NCI-H2029 (cell line): ENCODE measurements at places on chromosomes 16 and 17.

- DNase-seq: no peak
Observed at GRCh38 chr16:58102665-58103392, 26.4 kb downstream of the CFAP20 start.

DNA sequence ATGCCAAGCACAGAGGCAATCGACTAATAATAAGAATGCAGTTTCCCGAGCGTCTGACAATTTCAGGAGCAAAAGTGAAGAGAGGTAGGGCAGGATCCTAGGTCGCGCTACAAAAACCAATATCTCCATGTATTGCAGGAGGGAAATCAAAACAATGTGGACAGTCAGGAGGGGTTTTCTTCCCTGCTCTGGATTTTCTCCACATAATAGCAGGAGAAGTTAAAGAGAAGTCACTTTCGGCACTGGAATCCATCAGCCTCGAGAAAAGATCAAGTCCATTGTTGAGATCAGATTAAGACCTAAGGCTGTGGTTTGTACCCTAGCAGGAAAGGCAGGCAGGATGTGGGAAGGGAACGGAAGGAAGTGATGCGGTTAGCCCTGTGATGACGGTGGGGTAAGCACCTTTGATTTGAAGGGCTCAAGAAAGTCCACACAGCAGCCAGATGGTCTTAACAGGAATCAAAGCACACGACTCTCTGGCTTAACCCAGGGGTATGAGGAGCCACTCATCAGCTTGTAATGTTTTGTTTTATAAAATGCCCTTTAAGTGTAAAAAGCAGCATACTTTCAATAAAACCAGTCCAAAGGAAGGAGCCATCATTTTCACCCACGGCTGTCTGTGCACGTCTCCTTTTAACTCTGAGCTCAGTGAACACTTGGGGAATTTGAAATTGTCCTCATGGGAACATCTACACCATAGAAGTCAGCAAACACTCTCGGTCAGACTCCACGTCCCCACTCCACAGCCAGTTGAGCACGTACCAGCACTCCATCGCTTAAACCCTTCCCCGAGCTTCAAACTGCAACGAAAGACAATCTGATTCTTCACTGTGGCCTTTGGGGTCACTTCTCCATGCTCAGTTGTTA is 15.8 kb upstream of the AKTIP start:
- no peak for DNase-seq

DNA sequence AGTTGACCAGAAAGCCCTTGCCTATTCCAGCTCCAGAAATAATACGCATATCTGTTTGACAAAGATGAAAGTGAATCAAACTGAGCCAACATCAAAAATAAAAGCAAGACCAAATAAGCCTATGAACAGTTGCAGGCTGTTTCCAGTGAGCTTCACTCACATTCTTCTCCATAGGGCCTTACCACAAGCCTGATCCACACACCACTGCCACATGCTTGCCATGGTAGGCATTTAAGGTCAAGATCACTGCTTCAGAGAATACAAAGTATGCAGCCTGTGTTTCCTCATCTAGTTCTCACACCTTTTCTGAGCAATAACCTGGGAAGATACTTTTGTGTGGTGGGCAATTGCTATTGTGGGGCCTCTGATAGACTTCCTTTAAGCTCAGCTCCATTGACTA is 1060.2 kb downstream of the CDH11 start:
- no peak for DNase-seq

GRCh38 chr16:51877686-51878085 is 669.3 kb downstream of the TOX3 start:
- no peak for DNase-seq

GRCh38 chr17:66952031-66952524 is 12.4 kb upstream of the CACNG4 start:
- DNase-seq: no peak

DNA sequence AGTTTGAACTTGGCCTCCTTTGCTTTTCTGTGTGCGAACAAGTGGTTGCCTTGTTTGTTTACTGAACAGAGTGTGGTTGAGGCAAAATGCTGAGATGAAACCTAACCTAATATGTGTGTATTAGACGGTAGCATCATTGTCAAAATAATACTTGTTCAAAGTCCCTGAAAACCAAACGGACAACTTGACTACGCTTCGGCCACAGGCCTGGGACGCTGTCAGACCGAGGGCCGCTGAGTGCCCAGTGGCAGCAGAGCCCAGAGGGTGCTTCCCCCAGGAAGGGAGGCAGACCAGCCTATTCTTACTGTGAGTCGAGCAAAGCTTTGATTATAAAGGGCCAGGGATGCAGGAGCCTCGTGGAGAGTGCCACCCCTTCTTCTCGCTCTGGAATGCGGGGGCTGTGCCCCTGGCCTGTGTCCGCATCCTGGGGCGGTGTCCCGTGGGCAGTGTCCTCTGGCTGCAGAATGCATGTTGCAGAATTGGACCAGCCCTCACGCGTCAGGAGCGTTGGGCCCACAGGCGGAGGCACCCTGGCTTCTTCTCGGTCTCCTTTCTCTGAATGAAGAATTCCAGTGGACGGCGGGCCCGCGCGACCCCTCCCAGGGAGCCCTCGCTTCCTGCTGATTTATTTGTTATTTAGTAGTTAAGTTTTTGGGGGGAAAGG is 5.2 kb downstream of the ACSF3 start:
- no peak for DNase-seq

DNA sequence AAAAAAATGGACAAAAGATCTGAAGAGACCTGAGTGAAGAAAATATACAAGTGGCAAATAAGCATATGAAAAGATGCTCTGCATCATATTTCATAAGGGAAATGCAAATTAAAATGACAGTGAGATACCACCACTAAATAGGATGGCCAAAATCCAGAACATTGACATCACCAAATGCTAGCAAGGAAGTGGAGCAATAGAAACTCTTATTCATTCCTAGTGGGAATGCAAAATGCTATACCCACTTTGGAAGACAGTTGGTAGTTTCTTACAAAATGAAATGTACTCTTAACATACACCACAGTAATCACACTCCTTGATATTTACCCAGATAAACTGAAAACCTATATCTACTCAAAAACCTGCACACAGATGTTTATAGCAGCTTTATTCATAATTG is 33.6 kb downstream of the DHRS7B start:
- DNase-seq: no peak

DNA sequence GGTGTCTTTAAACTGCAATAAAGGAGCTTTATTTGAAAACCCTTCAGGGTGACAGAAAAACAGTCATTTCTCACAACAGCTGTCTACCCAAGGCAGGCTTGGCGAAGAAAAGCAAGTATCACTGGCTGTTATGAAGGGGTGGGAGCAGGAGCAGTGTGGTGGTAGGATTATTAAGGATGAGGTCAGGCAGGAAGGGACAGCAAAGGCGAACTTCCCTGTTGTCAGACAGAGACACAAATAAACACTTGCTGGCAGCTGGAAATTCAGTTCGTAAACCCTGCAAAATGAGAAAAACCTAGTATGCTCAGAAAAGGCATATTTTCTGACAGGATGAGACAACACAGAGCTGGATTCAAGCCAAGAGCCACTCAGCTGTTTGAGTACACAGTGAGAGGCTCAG is 416.3 kb upstream of the CDH5 start:
- peak; percentile 20 for DNase-seq

DNA sequence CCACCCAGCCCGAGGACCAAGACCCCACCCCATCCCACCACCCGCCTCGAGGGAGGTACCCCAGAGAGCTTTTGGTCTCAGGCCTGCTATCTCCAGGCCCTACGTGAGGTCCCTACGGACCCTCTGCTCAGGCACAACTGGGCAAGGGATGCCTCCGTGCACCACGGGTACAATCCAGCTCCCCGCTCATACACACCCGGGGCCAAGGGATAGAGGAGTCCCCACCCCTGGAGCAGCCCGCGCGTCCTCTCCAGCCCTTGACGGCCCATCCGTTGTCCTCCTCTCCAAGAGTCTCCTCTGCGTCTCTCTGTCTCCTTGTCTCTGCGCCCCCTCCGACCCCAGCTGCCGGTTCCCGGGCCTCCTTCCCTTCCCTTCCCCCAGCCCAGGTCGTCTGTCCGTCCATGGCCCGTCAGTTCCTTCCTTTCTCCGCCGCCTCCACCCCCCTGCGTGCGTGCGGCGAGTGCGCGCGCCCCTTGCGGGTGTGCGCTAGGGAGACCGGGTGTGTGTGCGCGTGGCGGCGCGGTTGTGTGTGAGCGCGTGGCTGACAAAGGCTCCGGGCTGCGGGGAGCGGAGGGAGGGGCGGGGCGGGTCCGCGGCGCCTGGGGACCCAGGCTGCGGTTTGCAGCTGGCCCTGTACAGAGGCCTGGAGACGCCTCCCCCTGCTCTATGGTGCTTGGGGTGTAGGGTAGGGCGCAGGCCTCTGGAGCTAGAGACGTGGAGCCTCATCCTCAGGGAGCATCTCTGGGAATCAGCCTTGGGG is 930 bp downstream of the SPNS2 start:
- no peak for DNase-seq

DNA sequence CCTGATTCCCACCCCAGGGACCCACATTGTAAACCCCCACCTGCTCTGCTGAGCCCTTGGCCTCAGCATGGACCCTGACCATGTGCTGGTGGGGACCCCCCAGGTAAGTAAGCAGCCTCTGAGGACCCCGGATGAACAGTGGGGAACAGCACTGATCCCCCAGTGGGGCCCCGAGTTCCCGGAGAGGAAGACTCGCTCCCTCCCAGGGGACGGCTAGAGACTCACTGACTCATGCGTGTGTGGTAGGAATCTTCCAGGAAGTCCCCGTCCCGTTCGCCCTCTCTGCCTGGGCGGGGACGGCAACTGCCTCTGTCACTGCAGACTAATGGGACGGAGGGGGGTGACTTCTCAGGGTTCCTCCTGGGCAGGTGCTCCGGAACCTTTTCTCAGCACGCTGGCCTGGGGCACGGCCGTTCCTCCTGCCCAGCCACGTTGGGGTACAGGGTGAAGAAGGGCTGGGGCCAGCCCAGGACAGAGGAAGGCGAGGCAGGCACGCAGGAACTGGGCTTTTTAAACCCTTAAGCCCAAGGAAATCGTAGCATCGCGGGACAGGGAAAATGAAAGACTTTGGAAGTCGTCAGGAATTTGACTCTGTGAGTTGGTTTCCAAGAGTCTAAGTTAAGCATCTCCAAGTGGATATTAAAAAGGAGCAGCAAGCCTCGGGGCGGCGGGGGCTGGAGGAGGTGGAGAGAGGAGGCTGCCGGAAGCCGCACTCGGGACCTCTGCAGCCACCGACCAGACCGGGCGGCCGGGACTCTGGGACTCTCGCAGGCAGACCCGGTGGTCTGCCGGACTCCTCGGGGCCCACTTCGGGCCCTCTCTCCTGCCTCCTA is 178.7 kb downstream of the SEC14L1 start:
- DNase-seq: no peak

DNA sequence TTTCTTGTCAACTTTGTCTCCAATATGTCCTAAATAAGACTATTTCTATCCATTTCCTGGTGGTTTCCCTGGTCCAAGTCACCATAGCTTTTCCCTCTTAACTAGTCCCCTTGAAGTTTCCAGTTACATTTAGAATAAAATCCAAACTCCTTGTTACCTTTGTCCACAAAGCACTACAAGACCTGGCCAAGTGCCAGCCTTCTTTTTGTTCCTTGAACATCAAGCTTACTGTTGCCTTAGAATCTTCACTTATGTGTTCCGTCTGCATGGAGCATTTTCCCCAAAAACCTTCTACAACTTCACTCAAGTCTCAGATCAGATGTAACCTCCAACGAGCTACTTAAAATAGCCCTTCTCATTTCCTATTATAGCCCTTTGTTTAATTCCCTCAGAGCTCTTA is 101.4 kb downstream of the ITFG1 start:
- DNase-seq: no peak

- no peak for DNase-seq
Observed at GRCh38 chr16:23152386-23153178, 3.3 kb upstream of the USP31 start.
